ENCODE measurements at places on chromosomes 6 and 20.
A peak's percentile ranks its signal among the peaks of the same experiment; 100 is the strongest.

DNA sequence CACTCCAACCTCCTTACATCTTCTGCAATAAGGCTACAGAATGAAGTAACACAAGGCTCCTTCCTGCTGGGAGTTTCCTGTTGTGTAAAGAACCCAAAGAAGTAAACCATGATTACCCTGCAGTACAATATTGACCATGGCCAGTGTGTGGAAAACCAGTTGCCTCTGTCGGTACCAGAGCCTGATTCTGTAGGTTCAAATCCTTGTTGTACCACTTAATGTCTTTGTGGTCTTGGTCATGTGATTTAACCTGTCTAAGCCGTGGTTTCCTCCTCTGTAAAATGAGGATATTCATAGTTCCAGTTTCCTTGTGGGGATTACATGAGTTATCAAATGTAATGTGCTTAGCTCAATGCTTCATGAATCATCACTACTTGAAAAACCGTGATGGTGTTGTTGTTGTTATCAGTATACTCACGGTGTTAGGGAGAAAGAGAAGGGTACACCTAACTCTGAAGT lies 60.3 kb upstream of the PRELID3B start:
- no peak for DNase-seq

DNA sequence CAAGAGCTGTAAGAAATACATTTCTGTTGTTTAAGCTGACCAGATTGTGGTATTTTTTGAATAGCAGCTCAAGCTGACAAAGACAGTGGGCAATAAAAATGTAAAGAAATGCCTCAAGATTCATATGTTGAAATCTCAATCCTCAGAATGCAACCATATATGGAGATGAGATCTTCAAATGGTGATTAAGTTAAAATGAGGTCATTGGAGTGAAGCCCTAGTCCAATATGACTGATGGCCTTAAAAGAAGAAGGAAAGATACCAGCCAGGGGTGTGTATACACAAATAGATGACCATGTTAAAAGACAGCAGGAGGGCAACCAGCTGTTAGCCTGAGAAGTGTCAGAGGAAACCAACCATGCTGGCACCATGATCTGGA lies 7.1 kb upstream of the DDO start:
- DNase-seq = no peak

- DNase-seq = peak; percentile 46
These were observed 216.2 kb downstream of the NFATC2 start for GRCh38 chr20:51326201-51326819.

GRCh38 chr20:62168890-62169435 lies 13.9 kb upstream of the MTG2 start:
- no peak for DNase-seq

DNA sequence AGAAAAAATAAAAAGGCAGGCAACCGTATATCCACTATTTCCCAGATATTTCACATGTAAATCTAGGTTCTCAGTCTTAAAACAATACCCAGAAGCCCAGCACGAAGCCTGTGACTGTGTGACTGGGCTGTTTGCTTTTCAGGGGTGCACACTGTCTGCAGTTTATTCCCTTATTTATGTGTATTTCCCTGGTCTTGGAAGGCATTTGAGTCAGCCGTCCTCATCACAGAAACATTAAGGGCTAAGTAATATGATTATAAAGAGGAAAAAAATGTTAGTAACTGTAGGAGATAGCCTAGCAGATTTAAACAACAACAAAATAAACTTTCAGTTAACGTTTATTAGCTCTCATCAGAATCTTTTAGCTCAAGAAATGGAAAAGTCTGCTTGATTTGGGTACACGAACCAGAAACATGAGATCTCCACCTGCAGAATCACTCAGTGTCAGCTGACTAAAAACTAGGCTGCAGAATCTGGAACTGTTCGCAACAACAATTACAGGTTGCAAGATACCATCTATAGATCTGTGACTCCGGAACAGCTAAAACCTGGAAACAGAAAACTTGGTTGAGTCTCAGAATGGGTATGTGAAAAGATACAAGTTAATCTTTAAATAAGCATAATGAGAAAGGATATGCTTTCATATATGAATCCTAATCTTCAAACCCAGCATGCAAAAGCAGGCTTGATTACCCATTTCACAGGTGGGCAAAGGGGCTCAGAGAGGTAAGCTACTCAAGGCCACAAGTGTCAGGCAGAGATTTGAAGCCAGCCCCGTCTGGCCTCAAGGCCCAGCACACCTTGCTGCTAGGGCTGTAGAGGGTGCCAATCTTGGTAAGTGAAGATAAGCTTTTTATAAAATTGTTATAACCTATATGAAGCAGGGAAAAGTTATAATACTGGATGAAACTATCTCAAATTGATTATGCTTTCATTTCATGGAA lies 21.1 kb downstream of the GCLC start:
- no peak for DNase-seq

GRCh38 chr6:21000331-21000801 lies 466.1 kb downstream of the CDKAL1 start:
- no peak for DNase-seq

DNA sequence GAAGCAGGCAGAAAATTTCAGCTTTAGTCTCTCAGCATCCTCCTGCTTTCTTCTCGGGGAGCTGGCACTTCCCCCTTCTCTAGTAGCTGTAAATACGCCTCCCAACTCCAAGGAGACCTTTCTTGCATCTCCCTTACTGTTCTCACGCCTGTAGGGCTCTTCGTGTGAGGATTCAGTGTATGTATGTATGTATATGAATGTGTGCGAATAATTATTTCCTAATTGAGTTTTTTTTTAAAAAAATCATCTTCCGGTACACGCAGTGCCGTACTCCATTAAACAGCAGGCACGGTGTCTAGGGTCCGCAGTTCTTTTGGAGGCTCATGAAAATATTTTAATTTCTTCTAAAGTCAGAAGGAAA lies 85.4 kb downstream of the HFE start:
- peak; percentile 77 for DNase-seq

DNA sequence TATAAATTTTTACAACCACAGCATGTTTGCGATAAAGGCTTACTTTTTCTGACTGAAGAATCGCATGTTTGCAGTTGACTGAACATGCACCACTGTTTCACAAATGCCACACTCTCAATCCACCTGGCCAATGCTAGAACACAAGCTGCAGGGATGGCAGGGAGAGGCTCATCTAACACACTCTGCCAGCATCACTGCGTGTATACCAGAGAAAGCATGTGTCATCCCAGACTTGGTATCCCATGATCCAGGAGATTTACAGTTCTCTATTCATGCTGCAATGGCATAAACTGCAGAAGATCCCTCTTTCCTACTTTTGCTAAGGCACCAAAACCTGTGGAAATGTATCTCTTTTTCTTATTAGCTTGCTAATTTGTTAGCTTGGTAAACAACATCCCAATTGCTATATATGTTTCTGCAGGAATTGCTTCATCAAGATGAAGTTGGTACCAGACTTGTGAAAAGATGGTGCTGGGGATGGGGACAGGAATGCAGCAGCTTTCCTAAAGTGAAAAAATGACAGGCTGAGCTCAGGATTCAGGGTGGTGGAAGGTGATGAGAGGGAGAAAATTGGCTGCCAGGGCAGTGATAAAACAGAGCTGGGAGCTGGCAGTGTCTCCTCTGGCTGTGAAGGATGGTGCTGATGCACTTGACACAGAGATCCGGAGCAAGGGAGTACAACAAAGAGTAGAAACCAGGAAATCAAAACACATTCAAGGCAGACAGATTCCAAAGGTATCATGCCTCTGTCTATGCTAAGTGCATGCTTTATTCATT lies 186.9 kb downstream of the HIVEP2 start:
- DNase-seq = no peak

DNA sequence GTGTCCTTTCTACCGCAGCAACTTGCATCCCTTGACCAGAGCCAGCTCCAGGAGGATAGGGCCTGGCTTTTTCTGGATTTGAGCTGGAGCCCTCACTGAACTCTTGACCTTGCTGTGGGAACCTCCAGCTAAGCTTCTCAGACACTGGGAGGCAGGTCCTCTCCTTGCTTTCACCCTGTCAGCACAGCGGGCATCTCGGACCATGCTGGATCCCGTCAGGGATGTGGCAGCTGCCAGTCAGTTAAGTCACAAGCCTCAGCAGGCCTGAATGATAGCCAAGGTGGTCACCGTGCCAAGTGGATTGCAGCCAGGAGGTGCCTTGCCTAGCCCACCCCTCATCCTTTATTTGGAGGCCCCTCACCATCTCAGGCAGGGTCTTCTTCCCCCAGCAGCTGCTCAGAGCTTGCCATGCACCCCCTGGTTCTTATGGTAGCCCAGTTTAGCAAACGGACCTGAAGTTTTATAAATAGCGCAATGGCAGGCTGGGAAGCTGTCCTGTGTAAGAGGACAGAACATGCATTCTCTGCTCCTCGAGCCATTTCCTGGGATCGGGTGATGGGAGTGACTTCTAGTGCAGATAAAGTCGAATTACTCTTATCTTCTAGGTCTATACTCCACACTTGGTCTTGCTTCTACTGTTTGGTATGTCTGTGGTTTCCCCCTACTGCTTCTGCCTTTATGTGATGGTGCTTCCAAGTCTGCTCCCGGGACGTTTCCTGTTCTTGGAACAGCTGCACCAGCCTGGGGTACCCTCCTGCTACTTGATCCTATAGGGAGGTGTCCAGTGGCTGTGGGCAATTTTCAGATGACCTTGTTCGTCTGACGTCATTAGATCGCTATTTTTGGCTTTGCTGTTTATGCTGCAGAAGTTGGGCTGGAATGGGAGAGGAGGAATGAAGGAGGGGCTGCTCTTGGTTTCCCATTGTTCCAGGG lies 7.1 kb upstream of the MYLK2 start:
- DNase-seq = peak; percentile 37

GRCh38 chr6:128686084-128686483 lies 165.7 kb upstream of the PTPRK start:
- DNase-seq = no peak

GRCh38 chr6:28203201-28203600 lies 21.9 kb upstream of the ZSCAN9 start:
- DNase-seq = no peak

- DNase-seq = no peak
These were observed 105.0 kb downstream of the KLHL32 start for GRCh38 chr6:97029552-97029951.
